Ovary (tissue), 10 donors: ENCODE measurements at places on chromosomes 1 and 21. TPM values are rescaled to one million over a fixed set of nuclear protein-coding genes. Genes with fewer than 3 reads are reported as not detected.

Gene CELA2B
- total RNA-seq, result not detected

Gene LCE3D
- not detected for total RNA-seq

Gene VANGL2
- 13.9 TPM for total RNA-seq

Gene TMPRSS3
- total RNA-seq, result 1.3 TPM

Gene CD84
- total RNA-seq, result 1.2 TPM

Gene HSD3B2
- 1.0 TPM for total RNA-seq

Gene LIPI
- not detected for total RNA-seq

Gene IL19
- not detected for total RNA-seq

Gene LCE1C
- not detected for total RNA-seq

Gene PIK3R3
- 15.9 TPM for total RNA-seq

Gene E2F2
- total RNA-seq, result under 0.01 TPM

Gene MYCBP
- 15.2 TPM for total RNA-seq

Gene ARHGAP30
- 2.8 TPM for total RNA-seq

Gene DLGAP3
- 0.62 TPM for total RNA-seq

Gene CFHR1
- total RNA-seq, result 0.85 TPM

Gene WNT9A
- 12.0 TPM for total RNA-seq

Gene LAMC2
- total RNA-seq, result 0.56 TPM

Gene TPR
- 87.6 TPM for total RNA-seq

Gene LCE1B
- total RNA-seq, result not detected

Gene DCLRE1B
- total RNA-seq, result 6.8 TPM

Gene KLHDC8A
- 177 TPM for total RNA-seq

Gene CDA
- 5.3 TPM for total RNA-seq

Gene MPL
- 1.9 TPM for total RNA-seq

Gene BCAN
- 1.7 TPM for total RNA-seq

Gene OR6N1
- not detected for total RNA-seq

Gene NASP
- 76.2 TPM for total RNA-seq

Gene SRRM1
- total RNA-seq, result 123 TPM
